Airway epithelial cell (primary cell): ENCODE measurements at places on chromosomes 1 and 21. TPM values are rescaled to one million over a fixed set of nuclear protein-coding genes. Genes with fewer than 3 reads are reported as not detected.

The CFHR3 gene
- not detected in 2 replicates for total RNA-seq

The FAM43B gene
- total RNA-seq: 0.07 TPM in 1 of 2 replicates, not detected in the other

The OR6K3 gene
- not detected in 2 replicates for total RNA-seq

The OR2AK2 gene
- not detected in 2 replicates for total RNA-seq

The HSD3B1 gene
- not detected in 2 replicates for total RNA-seq

The RGSL1 gene
- total RNA-seq: not detected in 2 replicates

The PDC gene
- not detected in 2 replicates for total RNA-seq

The RGS16 gene
- total RNA-seq: 0.74 and 1.2 TPM in 2 replicates

The MTARC2 gene
- total RNA-seq: 2.0 and 5.8 TPM in 2 replicates

The SLC1A7 gene
- total RNA-seq: not detected in 2 replicates

The S100A1 gene
- total RNA-seq: not detected in 2 replicates

The ATAD3C gene
- total RNA-seq: 0.14 TPM in 1 of 2 replicates, not detected in the other

The IVL gene
- 46.3 and 60.1 TPM in 2 replicates for total RNA-seq

The TAS1R1 gene
- not detected in 2 replicates for total RNA-seq

The SERTAD4 gene
- total RNA-seq: 5.9 and 7.6 TPM in 2 replicates

The AMIGO1 gene
- 0.19 and 0.56 TPM in 2 replicates for total RNA-seq

The THEMIS2 gene
- 6.8 and 8.8 TPM in 2 replicates for total RNA-seq

The MSH4 gene
- total RNA-seq: not detected in 2 replicates

The CFAP45 gene
- total RNA-seq: 0.09 and 0.49 TPM in 2 replicates
